ENCODE measurements at places on chromosomes 5 and 9.
A peak's percentile ranks its signal among the peaks of the same experiment; 100 is the strongest.

GRCh38 chr5:82414041-82414388 lies 135.9 kb upstream of the RPS23 start:
- DNase-seq: no peak

- no peak for DNase-seq
Measured at GRCh38 chr9:77978086-77978781, 53.4 kb downstream of the GNAQ start.

- no peak for DNase-seq
Measured at GRCh38 chr9:18771763-18772162, 261.2 kb downstream of the SAXO1 start.

GRCh38 chr5:123868267-123868666 lies 356.3 kb downstream of the CSNK1G3 start:
- no peak for DNase-seq

- DNase-seq: no peak
Measured at GRCh38 chr5:68403301-68403700, 187.7 kb downstream of the PIK3R1 start.

DNA sequence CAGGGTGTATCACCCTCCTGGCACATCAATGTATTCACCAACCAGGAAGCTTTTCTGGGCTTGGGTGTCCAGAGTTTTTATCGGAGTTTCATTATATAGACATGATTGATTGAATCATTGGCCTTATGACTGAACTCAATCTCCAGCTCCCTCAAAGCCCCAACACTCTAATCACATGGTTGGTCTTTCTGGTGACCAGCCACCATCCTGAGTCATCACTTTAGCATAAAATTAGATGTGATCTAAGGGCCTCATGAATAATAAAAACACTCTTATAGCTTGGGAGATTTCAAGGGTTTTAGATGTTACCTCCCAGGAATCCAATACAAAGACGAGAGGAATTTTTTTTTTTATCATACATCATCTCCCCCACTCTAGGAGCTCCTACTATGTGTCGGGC lies 7.7 kb upstream of the PBX3 start:
- no peak for DNase-seq

DNA sequence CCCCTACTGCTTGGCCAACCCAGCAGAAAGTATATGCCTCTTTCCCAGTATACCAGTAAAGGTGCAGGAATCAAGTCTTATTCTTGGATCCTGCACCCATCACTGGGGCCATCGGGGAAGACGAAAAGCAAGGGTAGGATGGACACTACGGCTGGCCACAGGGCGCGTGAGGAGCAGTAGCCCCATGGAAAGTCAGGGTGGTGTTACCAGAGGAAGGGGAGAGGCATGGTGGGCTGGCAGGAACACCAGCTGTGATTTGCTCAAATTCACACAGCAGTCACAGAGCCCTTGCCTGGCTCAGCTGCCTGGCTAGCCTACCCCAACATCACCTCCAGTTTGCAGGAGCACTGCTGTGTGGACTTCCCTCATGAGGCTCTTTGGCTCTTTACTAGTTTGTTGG lies 34.5 kb upstream of the SAP30L start:
- no peak for DNase-seq

GRCh38 chr5:76801159-76801802 lies 17.5 kb upstream of the F2RL1 start:
- DNase-seq: no peak

DNA sequence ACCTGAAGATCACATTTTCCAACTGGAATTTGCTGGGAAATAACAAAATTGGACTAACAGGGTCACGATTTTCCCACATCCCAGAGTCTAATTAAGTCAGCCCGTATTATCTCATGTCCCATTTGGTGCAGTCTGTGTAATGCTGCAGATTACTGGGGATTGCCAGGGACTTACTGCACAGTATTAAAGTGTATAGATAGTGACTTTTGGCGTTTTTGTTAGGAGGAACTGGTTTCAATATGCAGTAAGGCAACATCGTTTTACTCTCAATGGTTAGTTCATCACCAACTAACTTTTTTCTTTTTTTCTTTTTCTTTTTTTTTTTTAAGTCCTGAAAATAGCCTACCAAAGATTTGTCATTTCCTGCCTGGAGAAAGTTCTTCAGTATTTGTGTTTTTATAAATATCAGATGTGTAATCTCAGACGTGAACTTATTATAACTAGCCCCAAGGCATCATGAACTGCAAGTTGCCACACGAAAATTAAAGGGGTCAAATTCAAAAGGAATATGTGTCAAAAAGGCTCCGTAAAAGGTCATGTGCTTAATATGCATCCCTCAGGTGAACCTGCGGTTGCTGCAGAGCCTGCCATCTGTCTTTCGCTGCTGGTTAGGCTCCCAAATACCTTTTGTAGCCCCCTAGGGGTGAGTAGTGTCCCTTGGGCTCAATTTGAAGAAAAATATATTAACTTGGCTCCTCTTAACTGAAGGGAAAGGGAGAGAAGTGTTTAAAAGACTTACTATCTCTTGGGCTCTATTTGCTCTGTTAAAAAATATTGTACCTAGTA lies 176.7 kb upstream of the ADAMTSL1 start:
- DNase-seq: no peak

DNA sequence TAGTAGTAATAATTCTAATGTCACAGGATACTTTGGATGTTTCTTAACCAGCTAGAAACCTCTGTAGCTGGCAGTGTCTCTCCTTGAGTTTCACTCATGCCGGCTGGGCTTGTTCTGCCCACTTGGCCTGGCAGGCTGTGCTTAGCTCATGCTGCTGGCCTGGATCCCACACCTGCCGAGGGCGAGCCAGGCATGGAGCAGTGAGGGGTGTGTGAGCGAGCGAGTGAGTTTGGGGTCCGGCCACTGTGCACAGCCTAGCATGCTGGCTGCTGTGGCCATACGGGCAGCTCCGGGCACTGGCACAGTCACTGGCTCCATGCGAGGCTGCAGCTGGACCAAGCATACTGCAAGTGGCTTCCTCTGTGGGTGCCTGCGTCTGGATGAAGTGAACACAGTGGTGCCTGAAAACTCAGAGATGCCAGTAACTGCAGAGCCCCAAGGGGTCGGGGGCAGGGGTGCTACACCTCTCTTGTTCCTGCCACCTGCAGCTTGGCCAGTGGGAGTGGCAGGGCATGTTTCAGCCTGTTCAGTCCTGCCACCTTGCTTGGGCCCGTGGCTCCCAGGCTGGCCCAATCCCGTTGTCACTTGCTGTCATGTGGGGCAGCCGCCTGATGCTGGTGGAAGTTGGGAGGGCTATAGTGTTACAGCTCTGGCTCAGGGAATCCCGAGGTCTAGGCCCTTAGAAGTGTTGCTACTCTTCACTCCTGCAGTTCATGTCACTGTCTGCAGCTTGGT lies 9.9 kb downstream of the FSD1L start:
- DNase-seq: no peak

DNA sequence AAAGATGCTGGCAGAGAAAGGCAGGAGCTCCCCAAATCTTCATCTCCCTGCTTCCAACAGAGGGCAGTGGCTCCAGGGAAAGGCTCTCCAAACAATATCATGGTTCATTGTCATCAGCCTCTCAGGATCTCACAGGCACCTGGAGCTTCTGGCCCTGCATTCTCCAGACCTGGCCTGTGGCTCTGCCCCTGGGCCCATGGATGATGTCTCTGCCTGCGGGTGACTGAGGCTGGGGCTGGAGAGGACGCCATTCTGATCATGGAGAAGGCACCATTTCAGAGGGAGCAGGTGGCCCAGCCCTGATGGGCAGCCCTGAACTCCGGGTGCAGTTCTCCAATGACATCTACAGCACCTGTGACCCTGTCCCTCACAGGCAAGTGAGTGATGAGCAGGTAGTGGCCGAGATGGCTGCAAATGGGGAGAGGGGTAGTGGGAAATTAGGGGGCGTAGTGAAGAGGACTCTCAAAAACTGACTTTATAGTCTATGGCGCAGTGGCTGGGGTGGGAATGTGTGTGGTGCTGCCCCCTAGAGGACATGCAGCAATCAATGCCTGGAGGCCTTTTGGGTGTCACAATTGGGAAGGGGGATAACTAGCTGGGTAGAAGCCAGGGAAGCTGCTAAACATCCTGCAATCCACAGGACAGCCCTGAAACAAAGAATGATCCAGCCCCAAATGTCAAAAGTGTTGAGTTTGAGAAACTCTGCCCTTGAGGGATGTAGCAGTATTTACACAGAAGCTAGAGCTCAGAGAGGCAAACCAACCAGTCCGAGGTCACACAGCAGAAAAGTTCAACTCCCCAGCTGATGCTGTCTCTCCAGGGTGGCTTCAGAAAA lies 3.2 kb downstream of the SH3PXD2B start:
- peak; percentile 39 for DNase-seq

DNA sequence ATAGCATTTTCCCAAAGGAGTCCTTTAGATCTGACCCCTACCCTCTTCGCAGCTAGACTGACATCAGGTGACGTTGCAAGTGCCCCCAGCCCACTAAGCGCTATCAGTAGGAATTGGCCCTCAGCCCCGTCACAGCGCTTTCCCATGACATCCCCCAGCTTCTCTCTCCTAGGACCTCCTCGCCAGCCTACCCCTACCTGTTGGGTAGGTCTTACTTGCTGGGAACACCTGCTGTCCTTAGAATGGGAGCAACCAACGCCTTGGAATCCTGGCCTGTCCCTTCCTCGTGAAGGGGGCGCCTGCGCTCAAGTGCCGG lies 584 bp upstream of the PIP5K1B start:
- DNase-seq: no peak

GRCh38 chr5:124461941-124462340 lies 284.5 kb downstream of the ZNF608 start:
- DNase-seq: no peak

DNA sequence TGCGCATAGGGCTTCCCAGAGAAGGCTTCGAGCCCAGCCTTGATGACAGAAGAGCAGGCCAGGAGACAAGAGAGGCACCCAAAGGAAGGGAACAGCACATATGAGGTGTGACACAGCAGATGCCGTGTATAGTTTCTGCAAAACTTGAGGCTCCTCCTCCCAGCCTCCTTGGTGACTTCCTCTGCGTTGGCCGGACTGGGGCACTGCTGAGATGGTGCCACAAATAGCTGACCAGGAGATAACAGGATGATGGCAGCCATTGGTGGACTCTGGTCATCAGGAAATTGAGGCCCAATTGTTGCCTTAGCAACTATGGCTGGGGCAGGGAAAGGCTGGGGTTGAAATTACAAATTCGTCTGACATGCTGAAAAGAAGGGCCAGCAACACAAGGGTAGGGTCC lies 4.8 kb upstream of the ZNF79 start:
- DNase-seq: peak; percentile 72

GRCh38 chr9:125235804-125236519 lies 5.2 kb downstream of the HSPA5 start:
- no peak for DNase-seq

- DNase-seq: no peak
Measured at GRCh38 chr9:128723352-128723865, 518 bp downstream of the ZDHHC12 start.

- DNase-seq: peak; percentile 77
Measured at GRCh38 chr5:146076028-146076427, 29.3 kb downstream of the PLAC8L1 start.

DNA sequence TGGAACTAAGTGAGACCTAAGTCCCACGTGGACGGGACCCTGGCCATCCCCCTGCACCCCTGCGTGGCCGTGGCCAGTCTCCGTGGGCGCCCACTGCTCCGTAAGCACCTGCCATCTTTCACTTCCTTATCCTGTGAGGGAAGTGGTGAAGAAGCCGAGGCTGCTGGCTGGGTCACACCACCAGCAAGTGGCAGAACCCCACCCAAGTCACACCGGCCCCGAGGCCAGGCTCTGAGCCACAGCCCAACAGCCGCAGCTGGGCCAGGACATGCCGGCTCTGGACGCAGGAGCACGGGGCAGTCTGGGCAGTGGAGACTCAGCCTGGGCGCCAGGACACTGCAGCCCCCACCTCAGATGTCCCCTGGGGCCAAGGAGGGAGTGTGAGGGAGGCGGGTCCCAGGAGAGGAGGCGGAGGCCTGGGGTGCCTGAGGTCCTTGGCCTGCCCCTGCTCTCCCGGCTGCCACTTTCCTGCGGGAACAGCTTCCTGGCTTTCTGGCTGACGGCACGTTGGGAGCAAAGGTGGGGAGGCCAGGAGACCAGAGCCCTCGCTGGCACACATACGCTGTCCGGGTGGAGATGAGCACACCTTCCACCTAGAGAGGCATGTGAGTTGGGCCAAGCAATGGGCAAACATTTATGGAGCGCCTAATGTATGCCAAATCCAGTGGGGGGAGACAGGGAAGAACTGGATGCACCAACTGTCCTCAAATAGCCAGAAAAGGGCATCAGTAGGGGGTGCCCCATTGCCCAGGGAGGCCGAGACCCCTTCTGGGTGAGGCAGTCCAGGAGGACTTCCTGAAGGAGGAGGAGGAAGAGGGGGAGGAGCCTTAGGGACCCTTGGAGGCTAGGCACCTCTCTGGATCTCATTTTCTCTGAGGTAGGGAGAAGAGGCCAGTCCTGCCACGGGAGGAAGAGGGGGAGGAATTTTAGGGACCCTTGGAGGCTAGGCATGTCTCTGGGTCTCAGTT lies 43.9 kb upstream of the EGFL7 start:
- peak; percentile 85 for DNase-seq

GRCh38 chr9:16653491-16654399 lies 216.7 kb downstream of the BNC2 start:
- DNase-seq: no peak

DNA sequence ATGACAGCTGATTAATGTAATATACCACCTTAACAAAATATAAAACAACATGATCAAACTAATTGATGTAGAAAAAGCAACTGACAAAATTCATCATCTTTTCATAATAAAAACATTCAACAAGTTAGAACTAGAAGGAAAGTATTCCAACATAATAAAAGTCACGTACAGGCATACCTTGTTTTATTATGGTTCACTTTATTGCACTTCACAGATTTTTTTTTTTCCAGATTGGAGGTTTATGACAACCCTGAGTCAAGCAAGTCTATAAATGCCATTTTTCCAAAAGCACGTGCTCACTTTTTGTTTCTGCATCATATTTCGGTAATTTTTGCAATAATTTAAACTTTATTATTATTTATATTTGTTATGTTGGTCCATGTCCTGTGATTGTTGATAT lies 1120.3 kb downstream of the PTPRD start:
- DNase-seq: no peak

- DNase-seq: no peak
Measured at GRCh38 chr5:69497006-69497520, 4.5 kb downstream of the OCLN start.

DNA sequence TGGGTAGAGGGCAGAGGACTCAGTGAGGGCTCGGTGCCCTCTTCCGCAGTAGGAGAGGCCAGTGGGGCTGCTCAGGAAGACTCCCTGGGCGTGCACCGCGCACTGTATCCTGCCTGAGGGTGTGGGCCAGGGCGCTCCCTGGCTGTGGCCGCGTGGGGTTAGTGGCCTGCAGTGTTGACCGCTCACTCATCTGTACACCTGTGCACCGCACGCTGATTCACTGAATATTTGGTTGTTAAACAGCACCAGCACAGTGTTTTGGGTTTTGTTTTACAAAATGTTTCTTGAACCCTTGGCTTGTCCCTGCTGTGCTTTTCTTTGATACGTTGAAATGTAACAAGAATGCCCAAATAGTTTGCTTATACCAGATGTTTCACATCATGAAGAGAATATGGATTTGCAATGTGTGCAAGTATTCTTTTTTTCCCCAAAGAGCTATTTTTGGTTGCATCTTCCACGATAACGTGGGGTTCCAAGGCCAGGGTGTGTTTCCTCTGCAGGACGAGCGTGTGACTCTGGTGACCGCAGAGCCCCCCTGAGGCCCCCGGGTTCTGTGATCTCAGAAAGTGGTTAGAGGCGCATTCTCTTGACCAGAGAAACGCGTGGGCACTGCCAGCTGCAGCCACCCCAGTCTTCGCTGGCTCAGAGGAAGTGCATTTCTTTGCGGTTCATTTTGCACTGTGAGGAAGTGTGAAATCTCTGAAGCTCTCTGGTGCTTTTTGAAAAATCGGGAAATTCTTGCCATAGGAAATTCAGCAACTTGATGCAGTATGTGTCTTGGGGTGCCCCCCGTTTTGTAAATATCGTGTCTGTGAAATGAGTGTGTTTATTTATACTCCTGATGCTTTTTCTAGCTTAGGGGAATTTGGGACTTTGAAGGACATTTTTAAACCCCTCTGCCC lies 46.9 kb downstream of the AHRR start:
- DNase-seq: peak; percentile 96
